Neuronal stem cell (in vitro differentiated cells): ENCODE measurements at places on chromosomes 12 and 14.

- peaks cover 27% of the 10 kb centered on the region for H3K4me1 ChIP-seq
- H3K27ac ChIP-seq: peak overlapping the region; percentile 100
- H3K27me3 ChIP-seq: no peaks in the 10 kb centered on the region
- no peak overlapping the region for H3K4me3 ChIP-seq
- peaks cover 4% of the 10 kb centered on the region for H3K36me3 ChIP-seq
Observed at GRCh38 chr12:1582709-1583050, 11.7 kb downstream of the FBXL14 start.

GRCh38 chr12:119687879-119688278, 19.9 kb downstream of the PRKAB1 start:
- DNase-seq: no peak
- H3K4me1 ChIP-seq: no peaks in the 10 kb centered on the region
- no peaks in the 10 kb centered on the region for H3K27me3 ChIP-seq
- peaks cover 29% of the 10 kb centered on the region for H3K36me3 ChIP-seq

DNA sequence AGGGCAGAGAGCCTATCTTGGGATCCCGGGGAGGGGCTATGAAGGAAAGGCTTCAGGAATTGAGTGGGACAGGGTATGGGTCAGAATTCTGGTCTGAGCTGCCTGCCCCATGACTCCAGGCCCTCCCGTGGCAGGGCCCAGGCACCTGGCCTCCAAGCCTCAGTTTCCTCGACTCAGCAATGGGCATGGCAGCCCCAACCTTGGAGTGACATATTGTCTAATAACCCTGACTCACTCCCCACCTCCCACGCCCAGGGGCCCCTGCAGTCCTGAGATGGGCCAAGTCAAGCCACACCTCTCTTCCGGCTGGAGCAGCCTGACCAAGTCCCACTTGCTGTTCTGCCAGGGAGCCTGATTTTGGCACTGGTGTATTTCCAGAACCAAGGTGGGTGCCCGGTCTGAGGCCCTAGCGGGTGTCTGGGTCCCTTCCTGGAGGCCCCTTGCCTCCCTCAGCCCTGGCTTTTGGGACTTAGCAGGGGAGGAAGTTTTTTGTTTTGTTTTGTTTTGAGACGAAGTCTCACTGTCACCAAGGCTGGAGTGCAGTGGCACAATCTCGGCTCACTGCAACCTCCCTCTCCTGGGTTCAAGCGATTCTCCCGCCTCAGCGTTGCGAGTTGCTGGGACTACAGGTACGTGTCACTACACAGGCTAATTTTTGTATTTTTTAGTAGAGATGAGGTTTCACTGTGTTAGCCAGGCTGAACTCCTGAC, 40.3 kb upstream of the RCOR1 start:
- no peak overlapping the region for H3K27ac ChIP-seq
- DNase-seq: no peak
- H3K4me1 ChIP-seq: peaks cover 2% of the 10 kb centered on the region
- H3K27me3 ChIP-seq: peaks cover 9% of the 10 kb centered on the region
- H3K36me3 ChIP-seq: no peaks in the 10 kb centered on the region
- H3K4me3 ChIP-seq: no peak overlapping the region

GRCh38 chr12:86801439-86801838, 545.2 kb upstream of the MGAT4C start:
- no peak overlapping the region for H3K27ac ChIP-seq
- no peak for DNase-seq
- no peaks in the 10 kb centered on the region for H3K27me3 ChIP-seq
- no peaks in the 10 kb centered on the region for H3K36me3 ChIP-seq
- no peak overlapping the region for H3K4me3 ChIP-seq

- no peaks in the 10 kb centered on the region for H3K27me3 ChIP-seq
- H3K4me3 ChIP-seq: no peak overlapping the region
- H3K4me1 ChIP-seq: no peaks in the 10 kb centered on the region
- no peaks in the 10 kb centered on the region for H3K36me3 ChIP-seq
Observed at GRCh38 chr14:33972583-33973081, 21.8 kb upstream of the EGLN3 start.

- no peak overlapping the region for H3K27ac ChIP-seq
- peaks cover 1% of the 10 kb centered on the region for H3K4me1 ChIP-seq
- DNase-seq: no peak
- no peak overlapping the region for H3K4me3 ChIP-seq
Observed at GRCh38 chr12:100555722-100556121, 17.8 kb upstream of the GAS2L3 start.

DNA sequence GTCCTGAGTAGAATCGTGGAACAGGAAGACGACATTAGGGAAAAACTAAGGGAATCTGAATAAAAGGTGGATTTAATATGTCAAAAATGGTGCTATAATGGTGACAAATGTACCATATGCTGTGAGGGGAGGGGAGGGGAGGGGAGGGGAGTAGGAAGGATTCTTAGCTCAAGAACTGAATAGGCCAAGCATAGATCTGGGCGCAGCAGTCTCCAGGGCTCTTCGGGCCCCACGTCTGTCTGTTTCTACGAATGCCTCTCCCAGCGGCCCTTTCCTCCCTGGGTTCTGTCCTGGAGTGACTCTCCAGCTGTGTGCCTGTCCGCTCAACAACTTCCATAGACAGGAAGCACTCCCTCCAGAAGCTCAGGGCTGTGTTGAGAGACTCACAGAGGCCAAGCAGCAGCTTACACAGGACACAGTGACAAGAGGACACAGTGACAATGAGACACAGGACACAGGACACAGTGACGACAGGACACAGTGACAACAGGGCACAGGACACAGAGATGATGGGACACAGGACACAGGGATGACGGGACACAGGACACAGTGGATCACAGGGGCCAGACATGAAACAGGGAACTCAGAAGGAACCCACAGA, 42.4 kb upstream of the PPP2R5C start:
- no peaks in the 10 kb centered on the region for H3K36me3 ChIP-seq
- no peak for DNase-seq
- no peaks in the 10 kb centered on the region for H3K27me3 ChIP-seq
- no peak overlapping the region for H3K4me3 ChIP-seq
- H3K4me1 ChIP-seq: peaks cover 1% of the 10 kb centered on the region

GRCh38 chr12:120453060-120453750, 7.0 kb downstream of the GATC start:
- H3K36me3 ChIP-seq: peaks cover 85% of the 10 kb centered on the region
- no peak for DNase-seq
- no peaks in the 10 kb centered on the region for H3K27me3 ChIP-seq
- H3K4me3 ChIP-seq: no peak overlapping the region
- no peaks in the 10 kb centered on the region for H3K4me1 ChIP-seq
- no peak overlapping the region for H3K27ac ChIP-seq

- no peaks in the 10 kb centered on the region for H3K36me3 ChIP-seq
- no peak for DNase-seq
- no peak overlapping the region for H3K4me3 ChIP-seq
- no peaks in the 10 kb centered on the region for H3K27me3 ChIP-seq
Observed at GRCh38 chr12:644818-645552, 18.3 kb downstream of the NINJ2 start.

DNA sequence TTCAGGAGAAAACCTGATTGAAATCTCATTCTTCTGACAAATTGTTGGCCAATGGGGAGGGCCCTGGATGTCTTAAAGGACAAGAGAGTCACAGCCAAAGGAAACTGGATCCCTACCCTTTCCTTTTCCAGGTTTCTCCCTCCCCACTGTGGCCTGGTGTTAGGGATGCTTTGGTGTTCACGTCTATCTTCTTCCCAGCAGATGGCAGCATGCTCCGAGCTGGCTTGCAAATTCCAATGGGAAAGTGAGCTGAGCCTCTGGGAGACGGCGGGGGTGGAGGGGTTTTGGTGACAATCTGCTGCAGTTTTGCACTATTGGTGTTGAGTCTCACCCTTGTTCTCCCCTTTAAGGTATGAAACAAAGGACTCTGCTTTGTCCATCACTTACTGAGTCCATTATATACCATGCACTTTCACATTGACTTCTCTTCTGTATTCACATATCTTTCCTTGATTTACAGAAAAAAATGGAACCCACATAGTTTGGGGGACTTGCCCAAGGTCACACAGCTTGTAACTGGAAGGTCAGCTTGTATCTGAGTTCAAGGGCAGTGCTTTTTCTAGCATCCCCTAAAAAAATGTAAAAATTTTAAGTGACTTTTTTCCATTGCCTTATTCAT, 39.3 kb downstream of the CCDC177 start:
- H3K4me3 ChIP-seq: no peak overlapping the region
- DNase-seq: peak; percentile 66
- no peak overlapping the region for H3K27ac ChIP-seq
- H3K36me3 ChIP-seq: no peaks in the 10 kb centered on the region
- no peaks in the 10 kb centered on the region for H3K4me1 ChIP-seq

DNA sequence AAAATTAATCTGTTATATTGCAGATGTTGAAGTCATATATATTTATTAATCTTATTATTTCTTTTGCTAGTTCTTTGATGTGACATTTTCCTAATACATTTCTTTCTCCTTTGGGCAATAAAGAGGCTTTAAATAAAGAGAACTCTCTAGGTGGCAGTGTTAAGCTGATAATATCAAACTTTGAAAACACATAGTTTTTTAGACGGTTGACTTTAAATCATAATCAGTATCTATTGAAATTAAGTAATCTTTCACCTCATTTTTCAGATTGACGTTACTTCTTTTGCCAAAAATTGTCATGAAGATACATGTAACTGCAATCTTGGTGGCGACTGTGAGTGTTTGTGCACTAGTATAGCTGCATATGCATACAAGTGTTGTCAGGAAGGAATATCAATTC, 130.8 kb upstream of the PTPRQ start:
- H3K36me3 ChIP-seq: no peaks in the 10 kb centered on the region
- H3K27me3 ChIP-seq: no peaks in the 10 kb centered on the region
- no peak overlapping the region for H3K4me3 ChIP-seq
- no peak for DNase-seq
- H3K4me1 ChIP-seq: no peaks in the 10 kb centered on the region

GRCh38 chr14:72921396-72921795, 4.9 kb upstream of the DCAF4 start:
- no peak overlapping the region for H3K4me3 ChIP-seq
- H3K36me3 ChIP-seq: no peaks in the 10 kb centered on the region
- DNase-seq: no peak
- H3K27me3 ChIP-seq: peaks cover 6% of the 10 kb centered on the region
- no peak overlapping the region for H3K27ac ChIP-seq

DNA sequence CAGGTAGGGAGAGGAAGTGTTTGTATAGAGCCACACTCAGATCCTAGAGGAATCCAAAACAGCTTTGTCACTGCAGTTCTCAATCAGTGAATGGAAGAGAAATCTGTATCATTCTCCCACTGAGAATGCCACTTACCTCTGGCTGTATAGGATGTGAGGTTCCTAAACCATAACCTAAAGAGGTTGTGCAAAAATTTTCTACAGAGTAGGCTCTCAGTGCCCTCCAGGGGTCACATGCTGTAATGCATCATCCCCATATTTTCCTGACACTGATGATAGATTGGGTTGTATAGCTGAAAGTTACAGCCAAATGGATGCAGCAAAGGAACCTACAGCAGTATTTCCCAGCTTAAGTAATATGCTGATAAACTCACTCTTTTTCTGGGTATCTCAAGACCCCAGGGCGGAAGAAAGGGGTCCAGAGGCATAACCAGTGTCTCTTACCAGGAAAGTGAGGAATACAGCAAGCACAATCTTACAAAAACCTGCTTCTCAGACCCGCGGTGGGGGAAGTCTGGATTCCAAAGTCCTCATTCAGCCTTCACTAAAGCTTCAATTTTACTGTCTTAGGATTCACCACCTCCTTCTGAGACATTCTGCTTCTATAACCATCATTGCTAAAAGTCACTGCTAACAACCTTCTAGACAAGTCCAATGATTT, 3.8 kb downstream of the BCDIN3D start:
- H3K4me1 ChIP-seq: peaks cover 4% of the 10 kb centered on the region
- DNase-seq: no peak
- no peak overlapping the region for H3K27ac ChIP-seq
- no peaks in the 10 kb centered on the region for H3K27me3 ChIP-seq

DNA sequence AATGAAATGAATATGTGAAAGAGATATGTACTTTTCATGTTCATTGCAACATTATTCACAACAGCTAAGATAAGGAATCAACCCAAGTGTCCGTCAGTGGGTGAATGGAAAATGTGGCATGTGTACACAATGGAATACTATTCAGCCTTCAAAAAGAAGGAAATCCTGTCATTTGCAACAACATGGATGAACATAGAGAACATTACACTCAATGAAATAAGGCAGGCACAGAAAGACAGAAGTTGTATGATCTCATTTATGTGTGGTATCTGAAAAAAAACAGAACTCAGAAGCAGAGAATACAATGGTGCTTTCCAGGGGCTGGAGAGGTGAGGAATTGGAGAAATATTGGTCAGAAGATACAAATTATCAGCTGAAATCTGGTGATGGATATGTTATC, 54.0 kb downstream of the TAOK3 start:
- no peak for DNase-seq
- no peaks in the 10 kb centered on the region for H3K27me3 ChIP-seq
- no peak overlapping the region for H3K27ac ChIP-seq
- H3K4me3 ChIP-seq: no peak overlapping the region

- no peaks in the 10 kb centered on the region for H3K27me3 ChIP-seq
- peaks cover 13% of the 10 kb centered on the region for H3K4me1 ChIP-seq
Observed at GRCh38 chr14:64928239-64929013, 14.1 kb downstream of the GPX2 start.

- H3K36me3 ChIP-seq: no peaks in the 10 kb centered on the region
- no peaks in the 10 kb centered on the region for H3K27me3 ChIP-seq
- H3K27ac ChIP-seq: no peak overlapping the region
- no peaks in the 10 kb centered on the region for H3K4me1 ChIP-seq
- H3K4me3 ChIP-seq: no peak overlapping the region
Observed at GRCh38 chr12:81081726-81082125, 3.8 kb downstream of the ACSS3 start.

GRCh38 chr12:81859521-81859920, 100.4 kb upstream of the PPFIA2 start:
- H3K27ac ChIP-seq: no peak overlapping the region
- DNase-seq: no peak
- no peaks in the 10 kb centered on the region for H3K4me1 ChIP-seq
- H3K27me3 ChIP-seq: no peaks in the 10 kb centered on the region
- H3K36me3 ChIP-seq: no peaks in the 10 kb centered on the region

GRCh38 chr12:5083955-5084849, 40.5 kb downstream of the KCNA5 start:
- peaks cover 4% of the 10 kb centered on the region for H3K4me1 ChIP-seq
- H3K36me3 ChIP-seq: no peaks in the 10 kb centered on the region
- no peak overlapping the region for H3K4me3 ChIP-seq
- DNase-seq: peak; percentile 73
- H3K27me3 ChIP-seq: no peaks in the 10 kb centered on the region

DNA sequence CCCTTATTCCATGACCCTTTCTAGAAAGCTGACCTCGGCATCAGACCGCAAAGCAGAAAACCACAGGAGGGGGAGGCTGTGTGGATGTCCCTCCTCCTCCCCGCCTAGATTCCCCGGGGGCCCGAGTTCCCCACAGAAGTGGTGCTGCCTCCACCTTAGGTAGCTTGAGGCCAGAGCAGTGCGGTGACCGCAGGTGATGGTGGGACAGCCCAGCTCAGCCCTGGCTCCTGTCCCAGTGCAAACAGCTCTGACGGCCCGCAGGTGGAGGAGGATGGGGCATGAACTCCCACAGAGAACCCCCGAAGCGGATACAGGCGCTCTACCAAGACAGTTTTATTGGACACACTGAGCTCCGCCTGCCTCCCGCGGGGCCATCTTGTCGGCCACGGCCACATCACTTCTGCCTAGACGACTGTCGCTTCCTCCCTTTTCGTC, 19.5 kb downstream of the ARL6IP4 start:
- no peaks in the 10 kb centered on the region for H3K36me3 ChIP-seq
- H3K4me1 ChIP-seq: no peaks in the 10 kb centered on the region
- no peaks in the 10 kb centered on the region for H3K27me3 ChIP-seq
- H3K27ac ChIP-seq: no peak overlapping the region
- no peak overlapping the region for H3K4me3 ChIP-seq

- no peak overlapping the region for H3K4me3 ChIP-seq
- H3K27ac ChIP-seq: no peak overlapping the region
- peaks cover 16% of the 10 kb centered on the region for H3K27me3 ChIP-seq
- peaks cover 23% of the 10 kb centered on the region for H3K4me1 ChIP-seq
- DNase-seq: no peak
Observed at GRCh38 chr14:104282332-104283196, 144.2 kb downstream of the KIF26A start.

GRCh38 chr14:88004506-88005036, 364 bp upstream of the GPR65 start:
- no peak overlapping the region for H3K4me3 ChIP-seq
